MCF 10A (cell line): ENCODE measurements at places on chromosomes 16 and 17. TPM values are rescaled to one million over a fixed set of nuclear protein-coding genes. Genes with fewer than 3 reads are reported as not detected.

GRCh38 chr16:119835-120491 lies 18.5 kb downstream of the NPRL3 start:
- no peaks in the 10 kb centered on the region for H3K4me1 ChIP-seq
- no peak overlapping the region for H3K4me3 ChIP-seq
- no peak overlapping the region for H3K27ac ChIP-seq
- H3K27me3 ChIP-seq: no peaks in the 10 kb centered on the region

GRCh38 chr17:13538841-13539411 lies 62.8 kb downstream of the HS3ST3A1 start:
- no peak overlapping the region for H3K4me3 ChIP-seq
- H3K27me3 ChIP-seq: no peaks in the 10 kb centered on the region
- no peak overlapping the region for H3K27ac ChIP-seq
- H3K36me3 ChIP-seq: peaks cover 10% of the 10 kb centered on the region
- H3K4me1 ChIP-seq: peaks cover 20% of the 10 kb centered on the region

GRCh38 chr16:76670125-76670857 lies 393.1 kb downstream of the CNTNAP4 start:
- no peak for DNase-seq
- H3K27me3 ChIP-seq: no peaks in the 10 kb centered on the region
- H3K4me1 ChIP-seq: no peaks in the 10 kb centered on the region

DNA sequence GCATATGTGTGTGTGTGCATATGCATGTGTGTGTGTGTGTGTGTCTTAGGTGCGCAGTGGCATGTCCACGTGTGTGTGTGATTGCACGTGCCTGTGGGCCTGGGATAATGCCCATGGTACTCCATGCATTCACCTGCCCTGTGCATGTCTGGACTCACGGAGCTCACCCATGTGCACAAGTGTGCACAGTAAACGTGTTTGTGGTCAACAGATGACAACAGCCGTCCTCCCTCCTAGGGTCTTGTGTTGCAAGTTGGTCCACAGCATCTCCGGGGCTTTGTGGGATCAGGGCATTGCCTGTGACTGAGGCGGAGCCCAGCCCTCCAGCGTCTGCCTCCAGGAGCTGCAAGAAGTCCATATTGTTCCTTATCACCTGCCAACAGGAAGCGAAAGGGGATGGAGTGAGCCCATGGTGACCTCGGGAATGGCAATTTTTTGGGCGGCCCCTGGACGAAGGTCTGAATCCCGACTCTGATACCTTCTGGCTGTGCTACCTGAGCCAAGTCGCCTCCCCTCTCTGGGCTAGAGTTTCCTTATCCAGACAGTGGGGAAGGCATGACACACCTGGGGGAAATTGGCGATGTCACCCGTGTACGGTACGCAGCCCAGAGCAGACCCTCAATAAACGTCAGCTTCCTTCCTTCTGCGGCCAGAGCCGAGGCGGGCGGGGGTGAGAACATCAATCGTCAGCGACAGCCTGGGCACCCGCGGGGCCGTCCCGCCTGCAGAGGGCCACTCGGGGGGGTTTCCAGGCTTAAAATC lies 47.6 kb downstream of the IL21R start:
- no peaks in the 10 kb centered on the region for H3K36me3 ChIP-seq
- H3K27ac ChIP-seq: no peak overlapping the region
- no peak overlapping the region for H3K4me3 ChIP-seq
- DNase-seq: no peak

OTOA gene
- total RNA-seq: 0.12 and 0.17 TPM in 2 replicates
